NCI-H187 treated with DMSO at 0.1 percent for 48 hours (cell line): ENCODE measurements at places on chromosomes 5 and 9.

GRCh38 chr9:127035948-127036347 lies 86.5 kb downstream of the ANGPTL2 start:
- DNase-seq, result no peak

DNA sequence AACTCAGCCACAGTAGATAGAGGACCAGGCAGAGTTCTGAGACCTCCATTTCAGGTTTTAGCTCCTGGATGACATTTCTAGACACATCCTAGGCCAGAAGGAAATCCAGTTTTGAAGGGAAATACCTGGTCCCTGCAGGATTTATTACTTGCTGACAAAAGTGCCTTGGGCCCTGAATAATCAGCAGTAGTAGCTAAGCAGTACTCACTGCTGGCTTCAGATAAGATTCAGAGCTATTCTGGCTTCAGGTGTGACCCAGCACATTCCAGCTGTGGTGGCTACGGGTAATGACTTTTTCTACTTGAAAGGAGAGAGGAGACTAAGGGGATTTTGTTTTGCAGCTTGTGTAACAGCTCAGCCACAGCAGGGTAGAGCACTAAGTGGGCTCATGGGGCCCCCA lies 34.0 kb downstream of the NDUFAF2 start:
- no peak for DNase-seq

DNA sequence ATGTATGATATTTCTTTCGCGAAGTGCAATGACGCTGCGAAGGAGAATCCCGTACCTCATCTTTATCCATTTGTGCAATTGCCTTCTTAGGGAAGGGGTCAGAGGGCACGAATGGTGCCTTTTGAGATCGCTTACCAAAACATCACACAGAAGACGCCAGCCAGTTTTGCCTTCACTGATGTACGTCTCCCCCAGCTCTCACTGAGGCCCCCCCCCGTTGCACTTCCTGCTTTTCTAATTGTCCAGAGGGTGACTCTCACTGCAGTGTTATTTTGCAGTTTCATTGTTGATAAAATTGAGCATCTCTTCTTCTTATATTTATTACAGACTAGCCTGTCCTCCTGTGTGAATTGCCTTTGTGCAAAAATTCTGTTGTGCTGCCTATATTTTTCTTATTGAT lies 39.0 kb upstream of the CACNA1B start:
- no peak for DNase-seq

GRCh38 chr9:134518004-134518606 lies 123.5 kb upstream of the COL5A1 start:
- no peak for DNase-seq

DNA sequence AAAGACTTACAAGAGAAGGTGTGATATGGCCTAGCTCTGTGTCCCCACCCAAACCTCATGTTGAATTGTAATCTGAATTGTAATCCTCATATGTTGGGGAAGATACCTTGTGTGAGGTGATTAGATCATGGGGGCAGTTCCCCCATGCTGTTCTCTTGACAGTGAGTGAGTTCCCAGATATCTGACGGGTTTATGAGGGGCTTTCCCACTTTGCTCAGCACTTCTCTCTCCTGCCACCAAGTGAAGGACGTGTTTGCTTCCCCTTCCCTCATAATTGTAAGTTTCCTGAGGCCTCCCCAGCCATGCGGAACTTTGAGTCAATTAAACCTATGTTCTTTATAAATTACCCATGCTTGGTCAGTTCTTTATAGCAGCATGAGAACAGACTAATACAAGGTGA lies 49.0 kb downstream of the CDO1 start:
- no peak for DNase-seq

DNA sequence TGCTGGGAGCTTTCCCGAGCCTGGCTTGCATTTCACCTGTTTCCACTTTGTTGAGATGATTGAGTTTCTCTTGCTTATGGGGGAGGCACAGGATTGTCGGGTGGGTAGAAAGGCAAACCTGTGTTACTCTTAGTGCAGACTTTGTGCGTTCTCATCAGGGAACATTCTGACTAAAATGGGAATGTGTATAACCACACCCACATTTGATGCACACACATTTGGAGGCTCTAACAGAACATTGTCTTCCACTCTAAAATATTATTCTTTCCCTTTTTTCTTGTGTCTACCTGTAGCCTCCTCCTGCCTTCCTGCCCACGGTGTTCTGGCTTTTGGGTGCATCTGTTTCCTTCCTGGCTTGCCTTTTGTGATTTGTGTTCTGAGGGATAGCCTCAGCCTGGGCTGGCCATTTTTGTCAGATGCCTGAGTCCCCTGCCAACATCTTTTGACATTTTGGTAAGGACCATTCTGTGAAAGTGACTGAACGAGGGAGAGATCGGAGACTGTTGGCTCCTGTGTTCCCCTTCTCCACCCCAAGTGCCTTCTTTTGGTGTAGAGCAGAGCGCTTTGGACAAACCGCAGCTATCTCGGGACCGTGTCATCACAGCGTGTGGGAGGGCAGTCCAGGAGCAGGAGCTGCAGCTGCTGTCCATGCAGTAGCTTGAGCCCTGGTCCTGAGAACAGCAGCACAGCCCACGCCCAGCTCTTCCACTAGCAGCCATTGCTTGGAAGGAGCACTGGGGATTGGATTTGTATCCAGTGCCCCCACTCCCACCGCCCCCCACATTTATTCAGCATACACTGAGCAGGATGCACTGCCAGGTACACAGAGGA lies 101.4 kb downstream of the ARHGAP26 start:
- no peak for DNase-seq

DNA sequence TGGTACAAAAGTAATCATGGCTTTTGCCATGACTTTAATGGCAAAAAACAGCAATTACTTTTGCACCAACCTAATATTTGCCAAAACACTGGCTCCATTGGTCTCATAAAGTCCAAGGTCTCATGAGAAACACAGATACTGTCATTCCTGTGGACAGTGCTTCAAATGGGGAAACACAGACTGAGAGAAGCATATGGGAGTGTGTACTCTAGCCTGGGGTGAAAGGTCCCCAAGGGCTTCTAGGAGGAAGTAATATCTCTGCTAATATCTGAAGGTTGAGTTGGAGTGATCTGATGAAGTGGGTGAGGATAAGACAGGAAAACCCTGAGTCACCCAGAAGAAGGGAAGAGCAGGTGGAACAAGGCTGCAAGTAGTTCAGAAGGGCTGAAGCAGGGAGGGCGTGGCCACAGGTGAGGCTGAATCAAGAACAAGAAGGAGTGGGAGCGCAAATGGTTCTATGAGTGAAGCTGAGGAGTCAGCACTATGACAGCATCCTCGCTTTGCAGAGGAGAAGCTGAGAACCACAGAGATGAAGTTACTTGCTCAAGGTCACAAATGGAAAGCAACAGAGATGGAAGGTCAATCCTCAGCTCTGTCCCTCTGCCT lies 164.1 kb downstream of the ASTN2 start:
- no peak for DNase-seq

GRCh38 chr9:70101265-70101664 lies 57.6 kb downstream of the MAMDC2 start:
- no peak for DNase-seq

GRCh38 chr9:69980591-69980990 lies 63.1 kb upstream of the MAMDC2 start:
- DNase-seq, result no peak

DNA sequence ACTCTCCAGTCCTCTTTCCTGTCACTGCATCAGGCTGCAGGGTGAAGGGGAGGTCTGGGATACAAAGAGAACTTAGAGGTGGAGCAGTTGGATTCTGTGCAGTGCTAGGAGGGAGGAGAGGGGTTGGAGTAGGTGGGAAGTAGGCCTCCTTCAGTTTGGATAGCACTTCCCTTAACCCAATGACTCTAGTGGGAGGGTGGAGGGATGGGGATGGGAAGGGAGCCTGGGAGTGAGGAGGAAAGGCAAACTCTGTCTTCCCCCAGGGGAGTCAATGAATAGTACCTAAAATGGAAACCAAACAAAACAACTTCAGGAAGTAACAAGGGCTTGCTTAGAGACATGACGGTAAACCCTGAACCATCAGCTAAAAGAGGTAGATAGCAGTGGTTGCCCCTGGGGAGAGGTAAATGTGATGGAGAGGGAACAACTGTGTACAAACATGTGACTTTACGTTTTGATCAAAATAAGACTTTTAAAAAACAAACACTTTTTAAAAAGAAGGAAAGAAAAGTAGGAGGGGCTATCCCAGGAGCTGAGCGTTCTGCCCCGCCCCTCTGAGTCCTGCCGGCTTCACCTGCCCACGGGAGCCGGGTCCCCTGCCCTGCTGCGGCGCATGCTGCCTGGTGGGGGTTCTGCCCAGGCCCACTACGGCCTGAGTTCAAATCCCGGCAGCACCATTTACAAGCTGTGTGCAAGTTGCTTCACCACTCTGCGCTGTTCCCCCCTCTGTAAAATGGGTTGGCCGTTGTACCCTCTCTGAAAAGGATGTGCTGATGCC lies 30.9 kb downstream of the GSN start:
- DNase-seq, result no peak

GRCh38 chr5:135058331-135058732 lies 24.3 kb upstream of the PITX1 start:
- no peak for DNase-seq

- no peak for DNase-seq
These were observed 665 bp downstream of the TCF7 start for GRCh38 chr5:134114886-134115805.

DNA sequence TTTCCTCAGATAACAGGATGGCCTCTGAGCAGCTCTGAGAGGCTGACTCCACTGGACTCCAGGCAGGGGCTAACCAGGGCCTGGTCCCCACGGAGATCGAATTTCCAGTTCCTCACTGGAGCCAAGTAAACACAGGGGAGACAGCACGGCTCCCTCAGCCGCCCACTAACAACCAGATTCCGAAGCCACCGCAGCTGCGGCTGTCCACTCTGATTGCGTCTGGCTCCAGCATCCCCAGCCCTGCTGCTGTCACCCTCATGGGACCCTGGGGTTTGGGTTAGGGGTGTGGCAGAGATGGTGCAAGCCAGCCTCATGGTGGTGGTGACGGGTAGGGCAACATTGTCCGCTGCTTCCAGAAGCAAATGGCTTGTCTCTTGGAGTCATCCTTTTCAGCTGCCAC lies 172.6 kb downstream of the RGS3 start:
- DNase-seq, result no peak

GRCh38 chr5:16147179-16147900 lies 32.3 kb downstream of the MARCHF11 start:
- DNase-seq, result no peak

DNA sequence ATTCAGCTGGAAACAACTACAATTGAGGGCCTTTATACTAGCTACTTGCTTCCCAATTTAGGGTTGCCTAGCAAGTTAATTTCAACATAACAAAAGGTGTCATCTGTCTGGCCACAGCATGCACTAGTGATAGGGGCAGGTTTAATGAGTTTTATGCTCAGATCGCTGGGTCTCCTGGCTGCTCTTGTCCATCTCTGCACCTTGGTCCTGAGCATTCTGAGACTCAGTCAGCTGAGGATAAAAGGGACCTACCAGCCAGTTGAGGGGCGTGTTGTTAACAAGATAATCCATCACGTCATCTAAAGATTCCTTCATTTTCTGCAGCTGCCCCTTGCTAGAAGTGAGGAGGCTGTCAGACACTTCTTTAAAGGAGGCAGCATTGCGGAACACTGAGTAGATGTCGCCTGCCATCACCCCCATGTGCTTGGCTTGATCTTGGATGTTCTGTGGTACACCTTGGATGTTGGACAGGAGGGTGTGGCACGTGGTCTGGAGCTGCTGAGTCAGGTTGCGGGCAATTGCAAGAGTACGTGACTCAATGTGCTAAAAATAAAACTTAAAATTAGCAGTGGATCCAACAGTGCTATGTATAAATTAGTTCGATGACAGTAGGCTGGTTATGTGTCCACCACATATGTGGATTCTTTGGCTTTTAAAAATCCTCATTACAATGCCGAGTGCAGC lies 11.0 kb downstream of the PLIN2 start:
- DNase-seq, result no peak

DNA sequence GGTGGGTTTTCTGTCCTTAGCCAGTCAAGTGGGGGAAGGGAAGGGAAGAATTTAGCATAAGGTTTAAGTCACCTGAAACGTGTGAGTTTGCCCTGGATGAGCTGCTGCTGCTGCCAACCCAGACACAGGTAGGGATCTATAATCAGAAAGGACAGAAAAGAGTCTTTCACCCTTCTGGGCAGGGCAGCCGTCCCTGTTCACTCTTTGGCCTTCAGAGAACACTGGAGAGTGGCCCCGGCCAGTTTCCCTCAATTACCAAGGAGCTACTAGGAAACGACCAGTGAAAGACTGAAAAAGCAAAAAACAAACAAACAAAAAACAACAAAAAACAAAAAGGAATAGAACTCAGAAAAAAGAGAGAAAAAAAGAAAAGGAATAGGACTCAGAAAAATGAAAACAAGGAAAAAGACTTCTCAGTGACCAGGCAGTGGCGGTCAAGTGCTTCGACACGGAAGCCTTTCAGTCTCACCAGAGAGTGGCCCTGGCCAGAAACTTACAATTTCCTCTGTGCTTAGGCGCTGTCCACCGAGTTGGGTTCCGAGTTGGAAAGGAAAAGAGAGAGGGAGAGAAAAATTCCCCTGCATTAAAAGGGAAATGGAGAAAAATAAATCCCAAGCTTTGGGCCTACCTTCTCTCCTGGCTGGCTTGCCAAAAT lies 2.5 kb upstream of the GM2A start:
- no peak for DNase-seq

DNA sequence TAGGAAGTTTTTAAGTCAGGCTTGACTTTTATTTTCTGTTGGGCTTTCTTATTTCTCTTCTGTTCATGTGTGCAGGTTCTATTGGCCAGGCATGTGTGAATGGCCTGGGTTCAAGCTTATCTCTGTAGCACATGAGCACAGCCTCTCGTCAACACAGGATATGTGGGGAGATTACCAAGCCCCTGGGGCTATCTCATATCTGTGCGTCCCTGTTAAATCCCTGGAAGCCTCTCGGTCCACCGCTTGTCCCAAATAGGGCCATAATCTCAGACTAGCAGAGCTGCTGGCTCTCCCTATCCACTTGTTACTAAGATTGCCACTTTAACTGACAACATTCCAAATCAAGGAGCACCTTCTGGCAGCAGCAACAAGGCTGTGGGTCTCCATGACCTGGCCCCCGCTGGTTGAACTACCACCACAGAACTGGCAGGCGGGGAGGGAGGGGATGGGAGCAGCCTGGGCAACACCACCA lies 28.4 kb upstream of the EBF1 start:
- DNase-seq, result no peak

DNA sequence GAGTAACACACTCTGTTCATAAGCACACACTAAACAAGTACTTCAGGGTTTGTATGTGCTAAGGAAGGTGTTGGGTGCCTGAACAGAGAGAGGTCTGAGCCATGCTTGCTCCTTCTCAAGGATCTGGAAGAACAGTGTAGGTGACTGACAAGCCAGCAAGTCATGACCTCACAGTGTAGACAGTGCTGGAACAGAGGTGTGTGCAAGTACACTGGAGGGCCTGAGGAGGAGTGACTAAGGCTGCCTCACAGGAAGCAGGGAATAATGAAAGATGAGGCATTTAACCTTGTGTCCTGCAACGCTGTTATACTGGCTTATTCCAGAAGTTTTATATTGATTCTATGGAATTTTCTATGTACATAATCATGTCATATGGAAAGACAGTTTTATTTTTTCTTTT lies 83.9 kb downstream of the TMEM174 start:
- no peak for DNase-seq

GRCh38 chr9:108150736-108151586 lies 661.4 kb upstream of the KLF4 start:
- DNase-seq, result no peak

- no peak for DNase-seq
These were observed 72.7 kb upstream of the WWC1 start for GRCh38 chr5:168218746-168219145.

- DNase-seq, result no peak
These were observed 15.6 kb downstream of the RIC1 start for GRCh38 chr9:5644501-5644900.
